ENCODE measurements at places on chromosomes 7 and 10. TPM values are rescaled to one million over a fixed set of nuclear protein-coding genes. Genes with fewer than 3 reads are reported as not detected.

- DNase-seq = no peak
Observed at GRCh38 chr7:142542942-142543341, 206.3 kb upstream of the PRSS1 start.

DNA sequence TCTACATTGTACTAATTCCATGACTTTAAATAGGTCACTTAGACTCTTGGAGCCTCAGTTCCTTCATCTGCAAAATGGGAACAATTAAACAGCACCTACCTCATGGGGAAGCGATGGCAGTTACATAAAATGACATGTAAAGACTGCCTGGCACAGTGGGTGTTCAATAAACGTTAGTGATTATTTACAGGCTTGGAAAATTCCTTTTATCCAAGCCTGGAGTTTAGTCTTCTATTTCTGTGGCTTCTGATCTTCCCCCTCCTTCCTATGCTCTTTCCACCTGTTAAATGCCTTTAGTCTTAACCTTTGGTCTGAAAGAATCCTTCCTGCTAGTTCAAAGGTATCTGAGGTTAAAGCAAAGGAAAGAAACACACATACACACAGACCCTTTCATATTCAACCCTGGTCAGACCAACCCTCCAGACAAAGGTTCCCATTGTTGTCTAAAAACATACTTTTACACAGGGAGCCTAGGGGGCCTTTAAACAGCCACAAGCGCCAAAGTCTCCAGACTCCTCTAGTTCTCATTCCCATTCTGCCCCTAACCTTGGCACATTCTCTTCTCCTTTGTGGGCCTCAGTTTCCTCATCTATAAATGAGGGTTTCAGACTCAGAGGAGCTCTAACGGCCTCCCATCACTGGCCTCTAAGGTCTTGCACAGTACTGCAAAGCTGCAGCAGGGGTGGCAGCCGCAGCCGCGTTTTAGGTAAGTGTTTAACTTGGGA is 21.4 kb downstream of the SORBS1 start:
- DNase-seq = no peak

DNA sequence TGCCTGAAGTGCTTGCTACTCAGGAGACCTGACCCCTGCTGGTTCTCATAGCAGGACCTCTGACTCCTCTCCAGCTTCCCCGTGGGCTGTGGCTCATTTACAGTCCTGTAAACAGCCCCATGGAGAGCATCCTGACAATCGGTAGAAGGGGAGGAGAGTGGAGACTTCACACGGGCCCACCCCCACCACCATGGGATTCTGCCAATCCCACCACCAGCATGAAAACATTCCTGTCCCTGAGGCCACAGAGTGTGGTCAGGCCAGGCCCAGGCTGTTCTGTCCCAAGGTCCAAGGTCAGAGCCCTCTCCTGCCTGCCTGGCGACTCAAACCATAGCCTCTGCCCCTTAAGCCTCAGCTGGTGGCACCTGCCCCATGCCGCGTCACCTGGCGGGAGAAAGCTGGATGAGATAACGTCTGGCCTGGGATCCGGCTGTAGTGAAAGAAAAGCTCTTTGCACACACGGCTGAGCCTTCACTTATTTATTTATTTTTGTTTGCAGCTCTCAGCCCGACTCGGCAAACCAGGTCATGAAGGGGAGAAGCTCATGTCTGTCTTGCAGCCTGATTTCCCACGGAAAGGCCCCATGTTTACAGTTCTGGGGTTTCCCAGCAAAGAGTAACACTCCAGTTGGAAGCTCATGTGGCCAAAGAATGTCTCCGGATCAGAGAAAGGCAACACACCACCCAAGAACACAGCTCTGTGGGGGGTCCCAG is 293.6 kb upstream of the ZMIZ1 start:
- no peak for DNase-seq

DNA sequence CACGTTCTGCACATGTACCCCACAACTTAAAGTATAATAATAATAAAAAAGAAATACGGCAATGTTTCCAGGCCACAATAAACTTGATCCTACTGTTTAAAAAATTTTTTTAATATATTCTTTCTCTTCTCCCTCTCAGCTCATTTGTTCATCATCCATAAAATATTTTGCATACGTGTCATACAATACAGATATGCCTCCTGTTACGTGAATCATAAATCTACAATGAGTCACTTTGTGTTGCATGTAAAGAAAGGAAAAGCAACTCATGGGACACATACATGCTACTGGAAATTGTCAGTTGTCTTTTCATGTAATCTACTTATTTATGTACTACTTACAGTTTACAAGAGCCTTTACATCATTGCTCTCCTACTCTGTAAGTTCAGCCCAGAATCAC is 1.1 kb upstream of the TECTB start:
- no peak for DNase-seq

DNA sequence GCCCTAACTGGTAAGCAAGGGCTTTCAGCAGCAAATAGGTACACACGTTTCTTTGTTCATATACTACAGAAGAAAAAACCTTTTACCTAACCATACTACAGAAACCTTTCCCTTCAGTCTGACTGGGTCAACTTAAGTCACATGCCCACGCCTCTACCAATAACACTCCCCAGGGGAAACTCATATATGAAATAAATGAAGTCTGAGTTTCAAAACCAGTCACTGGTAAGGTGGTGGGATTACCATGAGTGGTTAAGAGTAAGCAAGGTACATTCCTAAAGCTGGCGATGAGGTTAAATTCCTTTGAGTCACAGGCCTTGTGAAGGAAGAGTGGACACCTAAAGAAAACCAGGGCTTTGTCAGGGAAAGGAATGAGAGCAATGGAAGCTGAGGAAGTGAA is 21.4 kb upstream of the KIF20B start:
- no peak for DNase-seq

Gene HOXA11
- total RNA-seq = not detected

Gene MLLT10
- total RNA-seq = 23.7 TPM
